ENCODE measurements at places on chromosomes 7 and 10.

- DNase-seq, result no peak
Measured at GRCh38 chr10:127964621-127965020, 57.7 kb downstream of the PTPRE start.

- no peak for DNase-seq
Measured at GRCh38 chr10:109960682-109961081, 37.4 kb upstream of the XPNPEP1 start.

DNA sequence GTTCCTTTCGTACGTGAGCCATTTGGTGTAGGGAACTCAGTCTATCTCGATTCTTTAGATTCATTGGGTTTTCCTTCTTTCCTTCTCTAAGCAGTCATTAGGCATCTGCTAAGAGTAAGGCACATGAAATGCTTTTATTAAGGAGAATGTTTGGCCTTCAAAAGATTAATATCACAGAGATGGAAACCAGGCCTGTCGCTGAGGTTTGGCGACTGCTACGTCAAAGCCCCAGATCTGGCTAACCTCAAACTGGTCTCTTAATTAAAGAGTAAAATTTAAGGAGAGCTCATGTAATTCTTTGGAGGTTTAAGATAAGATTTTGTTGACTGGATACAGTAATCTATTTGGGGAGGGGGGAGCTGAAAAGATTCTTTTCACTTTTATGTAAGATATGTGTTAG lies 189.8 kb downstream of the JCAD start:
- no peak for DNase-seq

GRCh38 chr7:20438694-20439376 lies 108.1 kb downstream of the ITGB8 start:
- no peak for DNase-seq

DNA sequence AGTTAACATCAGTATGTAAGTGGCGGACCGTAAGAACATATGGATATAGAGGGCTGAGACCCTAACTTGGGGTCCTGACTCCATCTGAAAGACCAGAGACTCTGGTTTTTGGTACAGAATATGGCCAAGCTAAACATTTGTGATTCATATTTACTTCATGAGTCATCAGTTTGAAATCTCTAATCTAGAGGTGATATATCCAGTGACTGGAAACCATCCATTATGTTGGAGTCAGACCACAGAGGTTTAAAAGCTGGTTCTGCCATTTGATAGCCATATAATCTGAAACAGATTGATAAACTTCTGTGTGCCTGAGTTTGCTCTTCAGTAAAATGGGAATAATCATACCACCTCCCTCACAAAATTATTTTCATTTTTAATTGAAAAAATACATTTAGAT lies 505.3 kb downstream of the SORCS3 start:
- no peak for DNase-seq

DNA sequence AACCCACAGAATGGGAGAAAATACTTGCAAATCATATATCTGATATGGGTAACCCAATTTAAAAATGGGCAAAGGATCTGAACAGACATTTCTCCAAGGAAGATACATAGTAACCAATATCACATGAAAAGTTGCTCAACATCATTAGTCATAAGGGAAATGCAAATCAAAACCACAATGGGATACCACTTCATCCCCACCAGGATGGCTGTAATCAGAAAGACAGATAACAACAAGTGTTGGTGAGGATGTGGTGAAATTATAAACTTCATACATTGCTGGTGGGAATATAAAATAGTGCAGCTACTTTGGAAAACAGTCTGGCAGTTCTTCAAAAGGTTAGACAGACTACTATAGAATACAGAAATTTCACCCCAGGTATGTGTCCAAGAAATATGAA lies 19.3 kb downstream of the AOC1 start:
- DNase-seq, result no peak

GRCh38 chr7:17150018-17150417 lies 148.4 kb upstream of the AHR start:
- no peak for DNase-seq

Measured in nephron progenitor cell (in vitro differentiated cells).